ENCODE measurements at places on chromosomes 2 and 18.

GRCh38 chr2:193566276-193566675 lies 1371.5 kb upstream of the TMEFF2 start:
- no peak for DNase-seq

DNA sequence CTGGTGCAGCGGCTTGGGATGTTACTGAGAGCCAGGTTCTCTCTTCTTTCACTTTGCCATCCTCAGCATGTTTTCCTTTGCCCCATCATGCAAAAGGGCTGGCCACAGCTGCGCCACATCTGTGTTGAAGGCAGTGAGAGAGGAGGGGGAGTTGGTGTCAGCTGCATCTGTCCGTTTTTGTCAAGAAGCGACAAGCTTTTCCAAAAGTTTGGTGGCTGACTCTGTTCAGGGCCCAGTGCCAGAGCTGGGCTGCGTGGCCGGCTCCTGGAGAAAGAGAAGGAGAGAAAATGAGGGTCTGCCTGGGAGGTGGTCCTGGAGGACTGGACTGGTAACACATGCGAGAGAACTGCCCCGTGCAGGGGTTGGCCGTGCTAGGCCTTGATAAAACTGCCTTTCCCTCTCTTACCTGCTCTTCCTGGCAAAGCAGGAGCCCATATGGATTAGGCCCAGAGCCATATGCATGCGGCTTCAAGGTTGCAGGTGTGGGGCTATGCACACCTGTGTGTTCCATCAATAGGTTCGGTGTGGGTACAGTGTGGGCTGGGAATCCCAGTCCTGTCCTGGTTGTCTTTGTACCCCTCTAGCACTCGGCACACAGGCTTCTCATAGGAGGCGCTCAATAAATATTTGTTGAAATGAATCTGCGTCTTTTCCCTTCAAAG lies 9.0 kb downstream of the RNF144A start:
- DNase-seq: no peak

- DNase-seq: no peak
Measured at GRCh38 chr2:66301767-66302140, 133.2 kb upstream of the MEIS1 start.

DNA sequence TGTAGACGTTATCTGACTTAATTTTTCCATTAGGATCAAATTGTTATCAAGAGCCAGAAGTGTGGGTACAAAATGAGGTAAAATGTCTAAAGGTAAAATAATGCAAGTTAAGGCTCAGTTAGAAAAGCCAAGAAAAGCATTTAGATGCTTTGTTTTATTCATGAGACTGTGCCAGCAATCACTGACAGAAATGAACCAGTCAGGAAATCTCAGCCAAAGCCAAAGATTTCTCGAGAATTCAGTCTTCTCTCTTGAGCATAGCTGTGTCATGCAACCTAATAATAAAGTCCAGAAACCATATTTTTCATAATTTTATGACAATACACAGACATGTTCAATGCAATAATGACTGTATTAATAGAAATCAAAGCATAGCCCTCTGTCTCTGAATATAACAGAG lies 43.5 kb upstream of the ZNF397 start:
- no peak for DNase-seq

- DNase-seq: no peak
Measured at GRCh38 chr2:30231996-30232800, 864 bp downstream of the LBH start.

DNA sequence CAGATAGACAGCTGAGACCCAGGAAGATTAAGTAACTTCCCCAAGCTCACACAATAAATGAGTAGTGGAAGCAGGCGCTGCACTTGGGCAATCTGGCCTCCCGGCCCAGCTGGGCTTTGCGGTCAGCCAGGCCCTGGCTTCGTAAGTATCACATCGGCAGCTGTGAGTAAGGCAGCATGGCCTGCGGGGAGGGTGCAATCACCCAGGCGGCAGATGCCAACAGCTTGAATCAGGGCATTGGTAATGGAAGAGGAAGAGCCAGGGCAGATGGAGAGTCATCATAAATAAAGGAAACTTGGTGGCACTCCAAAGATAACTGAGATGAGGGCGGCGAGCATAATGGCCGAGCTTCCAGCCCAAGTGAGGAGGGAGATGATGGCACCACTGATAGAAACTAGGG lies 217.9 kb upstream of the PID1 start:
- no peak for DNase-seq

DNA sequence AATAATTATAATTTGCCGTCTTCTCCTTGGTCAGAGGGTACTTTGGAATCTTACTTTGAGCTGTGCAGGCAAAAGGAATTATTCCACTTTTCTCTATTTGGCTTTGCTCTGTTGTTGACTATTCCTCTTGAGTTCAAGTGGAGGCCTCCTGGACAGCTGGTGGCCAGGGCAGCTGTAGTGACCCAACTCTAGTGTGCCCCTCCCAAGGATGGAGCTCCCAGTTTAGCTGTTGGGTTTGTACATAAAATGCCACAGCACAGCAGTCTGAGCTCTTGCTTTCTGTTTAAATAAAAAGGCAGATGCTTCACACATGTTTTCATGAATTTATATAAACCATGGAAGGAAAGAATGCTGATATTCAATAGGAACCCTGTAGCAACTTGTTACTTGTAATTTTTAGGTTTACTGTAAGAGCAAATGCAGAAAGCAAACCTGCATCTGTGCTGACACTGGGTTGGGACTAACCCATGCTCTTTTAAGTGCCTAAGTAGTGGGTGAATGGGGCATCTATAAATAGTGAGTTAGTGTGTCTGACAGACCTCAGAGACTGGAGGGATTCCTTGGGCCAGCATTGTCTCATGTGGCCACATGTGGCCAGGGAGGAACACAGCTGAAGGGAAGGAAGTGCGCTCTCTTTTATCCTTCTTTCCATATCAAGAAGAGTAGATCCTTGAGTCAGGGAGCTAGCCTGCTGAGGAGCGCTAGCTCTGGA lies 121.8 kb downstream of the FHOD3 start:
- DNase-seq: no peak

- DNase-seq: no peak
Measured at GRCh38 chr18:6589923-6590322, 139.6 kb upstream of the ARHGAP28 start.

GRCh38 chr2:120176526-120176925 lies 46.7 kb downstream of the TMEM185B start:
- no peak for DNase-seq

- no peak for DNase-seq
Measured at GRCh38 chr18:78497641-78498040, 482.0 kb upstream of the SALL3 start.

- DNase-seq: no peak
Measured at GRCh38 chr2:19635951-19636510, 265.8 kb downstream of the TTC32 start.

DNA sequence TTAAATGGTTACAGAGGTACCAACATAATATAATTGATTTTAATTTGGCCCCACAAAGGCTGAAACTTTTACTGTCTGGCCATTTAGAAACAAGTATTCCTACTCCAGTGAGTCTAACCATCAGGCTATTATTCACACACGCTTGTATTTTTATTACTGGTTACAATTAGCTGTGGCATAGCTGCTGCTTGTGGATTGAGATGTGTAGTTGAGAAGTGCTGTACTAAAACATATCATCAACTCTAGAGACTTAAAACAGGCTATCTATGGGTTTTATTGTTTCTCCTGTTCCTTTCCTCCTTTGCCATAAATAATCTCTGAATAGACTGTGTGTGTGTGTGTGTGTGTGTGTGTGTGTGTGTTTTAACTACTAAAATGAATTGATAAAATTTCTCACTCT lies 530.2 kb downstream of the CCDC85A start:
- DNase-seq: no peak

GRCh38 chr18:23592911-23593310 lies 6.6 kb upstream of the NPC1 start:
- DNase-seq: no peak
